MCF 10A (cell line): ENCODE measurements at places on chromosomes 2 and 18.

- DNase-seq, result peak; percentile 8
Observed at GRCh38 chr2:64274399-64275173, 130.4 kb upstream of the PELI1 start.

DNA sequence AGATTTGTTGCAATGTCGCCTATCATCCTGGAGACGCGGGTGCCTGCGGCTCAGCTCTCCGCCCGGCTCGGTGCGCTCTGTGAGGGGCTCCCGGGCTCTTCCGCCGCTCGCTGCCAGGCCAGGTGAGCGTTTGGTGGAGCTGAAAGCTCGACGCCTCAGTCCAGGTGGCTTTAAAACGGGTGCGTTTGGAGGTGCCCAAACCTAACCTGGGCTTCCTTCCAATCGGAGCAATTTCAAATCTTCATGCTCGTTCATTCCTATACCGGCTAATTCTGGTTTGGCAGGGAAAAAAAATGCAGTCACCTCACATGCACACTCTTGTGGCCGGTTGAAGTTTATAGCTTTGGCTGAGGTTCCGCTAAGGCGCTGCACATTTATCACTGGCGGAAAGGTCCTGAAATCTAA is at the start of gene SLC16A14:
SLC16A14 (minus strand) TSS at position 274 of the 405 bp plus-strand sequence. CDS start 9,572 bp downstream, outside the sequence.
- peak; percentile 67 for DNase-seq

DNA sequence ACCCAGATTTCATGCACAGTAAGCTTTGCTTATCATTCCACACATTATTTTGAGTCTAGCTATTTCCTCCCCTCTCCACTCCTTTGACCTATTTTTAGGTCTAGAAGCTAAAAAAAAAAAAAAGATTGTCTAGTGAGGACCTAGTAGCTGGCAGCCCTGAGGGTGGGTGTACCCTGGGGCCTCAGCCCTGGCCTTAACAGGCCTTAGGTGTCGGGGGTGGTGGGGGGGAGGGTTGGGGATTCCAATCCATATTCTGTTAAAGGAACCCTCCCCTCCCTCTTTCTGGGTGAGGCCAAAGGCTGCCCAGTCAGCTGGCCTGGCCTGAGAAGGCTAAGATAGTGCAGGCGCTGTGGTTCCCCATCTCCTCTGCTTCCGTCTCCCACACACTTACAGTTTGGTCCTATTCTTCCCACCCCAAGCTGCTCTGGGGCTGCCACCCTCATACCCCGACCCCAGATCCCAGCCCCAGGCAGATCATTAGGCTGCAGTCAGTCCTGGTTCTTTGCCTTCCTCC is 65.5 kb upstream of the HK2 start:
- no peak for DNase-seq

DNA sequence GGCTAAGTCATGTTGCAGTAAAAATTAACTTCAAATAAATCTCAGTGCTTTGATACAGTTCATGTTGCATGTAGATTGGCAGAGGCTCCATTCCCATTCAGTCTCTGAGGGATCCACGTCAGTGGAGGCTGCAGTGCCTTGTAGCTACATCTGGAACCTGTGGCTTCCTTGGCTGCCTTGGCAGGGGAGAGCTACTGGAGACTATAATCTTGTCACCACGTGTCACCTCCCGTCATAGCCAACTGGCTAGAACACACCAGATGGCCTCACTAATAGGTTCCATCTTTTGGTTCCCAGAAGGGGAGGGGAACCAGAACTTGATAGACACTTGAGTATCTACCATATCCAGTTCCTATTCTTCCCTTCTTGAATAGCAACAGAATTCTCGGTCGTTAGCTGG is 28.4 kb downstream of the E2F6 start:
- no peak for DNase-seq

- peak; percentile 17 for DNase-seq
Observed at GRCh38 chr18:50142441-50143120, 52.4 kb downstream of the MYO5B start.

DNA sequence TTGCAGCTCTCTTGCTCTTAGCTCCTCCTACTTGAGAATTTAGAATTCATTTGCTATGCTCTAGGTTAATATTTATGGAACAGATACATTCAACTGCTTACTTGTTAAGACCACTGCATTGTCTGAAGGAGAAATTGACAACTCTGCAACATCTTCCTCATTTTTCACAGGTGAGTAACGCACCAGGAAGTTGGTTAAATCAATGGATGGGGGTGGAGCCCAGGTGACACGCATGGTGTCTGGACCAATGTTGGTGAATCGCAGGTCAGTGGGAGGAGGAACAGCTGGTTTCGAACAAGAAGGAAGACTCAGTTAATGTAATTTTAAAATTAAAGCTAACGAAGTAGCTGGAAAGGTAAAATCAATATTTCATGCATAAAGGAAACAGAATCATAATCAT is 44.3 kb downstream of the FN1 start:
- DNase-seq, result no peak

GRCh38 chr18:5582076-5582475 is 38.3 kb upstream of the EPB41L3 start:
- DNase-seq, result peak; percentile 61

- DNase-seq, result peak; percentile 59
Observed at GRCh38 chr18:59911600-59911999, 11.8 kb downstream of the PMAIP1 start.

GRCh38 chr2:1538663-1539062 is 125.4 kb downstream of the TPO start:
- peak; percentile 44 for DNase-seq
